ENCODE measurements at places on chromosomes 12 and 14.
A peak's percentile ranks its signal among the peaks of the same experiment; 100 is the strongest.

GRCh38 chr12:65248656-65249633, 29.5 kb upstream of the MSRB3 start:
- DNase-seq: no peak

DNA sequence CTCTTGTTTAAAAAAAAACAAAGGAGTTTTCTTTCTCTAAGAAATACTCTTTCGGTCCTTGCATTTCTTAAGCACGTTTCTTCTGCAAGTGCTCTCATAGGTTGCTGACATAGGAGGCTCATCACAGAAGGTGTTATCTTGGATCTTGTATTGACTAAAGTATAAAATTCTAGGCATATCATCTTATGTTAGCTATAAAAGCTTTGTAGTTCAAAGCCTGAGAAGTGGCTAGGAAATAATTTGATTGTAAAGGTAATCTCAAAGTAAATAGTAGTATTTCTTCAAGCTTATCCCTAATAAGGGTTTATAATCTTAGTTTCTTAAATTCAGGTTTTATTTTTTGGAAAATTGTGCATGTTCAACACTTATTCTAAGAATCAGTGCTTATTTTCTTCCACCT, 778.9 kb downstream of the TMTC2 start:
- no peak for DNase-seq

- no peak for DNase-seq
These were observed 35.1 kb downstream of the ATF7IP start for GRCh38 chr12:14400599-14400998.

- peak; percentile 33 for DNase-seq
These were observed 22.7 kb upstream of the LTA4H start for GRCh38 chr12:96057986-96058553.

DNA sequence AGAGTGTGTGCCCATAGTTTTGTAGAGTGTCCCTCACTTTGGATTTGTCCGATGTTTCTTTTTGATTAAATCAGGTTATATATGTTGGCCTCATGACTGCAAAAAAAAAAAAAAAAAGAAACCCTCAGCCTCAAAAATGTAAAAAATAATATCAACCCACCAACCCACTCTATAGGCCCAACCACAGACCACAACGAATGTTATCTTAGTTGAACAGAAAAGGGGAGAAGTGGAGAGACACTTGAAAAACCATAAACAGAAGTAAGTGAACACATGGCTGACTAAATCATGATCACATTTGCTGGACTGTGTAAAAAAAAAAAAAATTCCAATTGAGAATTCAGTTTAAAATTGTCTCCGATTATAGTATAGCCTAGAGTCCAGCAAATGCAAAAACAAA, 45.5 kb upstream of the ST8SIA1 start:
- DNase-seq: no peak

DNA sequence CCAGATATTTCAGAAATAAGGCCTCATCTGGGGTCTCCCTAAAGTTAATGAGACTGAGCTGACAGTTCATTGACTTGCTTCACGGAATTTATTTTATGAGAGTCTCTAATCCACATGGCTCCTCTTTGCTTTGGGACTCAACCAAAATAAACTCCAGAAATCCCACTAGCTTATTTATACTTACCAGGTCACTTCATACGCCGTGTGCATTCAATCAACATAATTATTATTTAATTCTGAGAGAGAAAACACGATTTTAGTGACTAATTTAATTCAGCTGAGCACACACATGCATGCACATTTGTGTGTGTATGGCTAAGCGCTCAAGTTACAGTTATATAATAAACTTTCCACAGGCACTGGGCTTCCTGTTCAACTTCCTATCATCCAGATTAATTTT, 333.4 kb upstream of the CCDC196 start:
- no peak for DNase-seq

- no peak for DNase-seq
These were observed 27.4 kb downstream of the FAM177A1 start for GRCh38 chr14:35073486-35073885.

DNA sequence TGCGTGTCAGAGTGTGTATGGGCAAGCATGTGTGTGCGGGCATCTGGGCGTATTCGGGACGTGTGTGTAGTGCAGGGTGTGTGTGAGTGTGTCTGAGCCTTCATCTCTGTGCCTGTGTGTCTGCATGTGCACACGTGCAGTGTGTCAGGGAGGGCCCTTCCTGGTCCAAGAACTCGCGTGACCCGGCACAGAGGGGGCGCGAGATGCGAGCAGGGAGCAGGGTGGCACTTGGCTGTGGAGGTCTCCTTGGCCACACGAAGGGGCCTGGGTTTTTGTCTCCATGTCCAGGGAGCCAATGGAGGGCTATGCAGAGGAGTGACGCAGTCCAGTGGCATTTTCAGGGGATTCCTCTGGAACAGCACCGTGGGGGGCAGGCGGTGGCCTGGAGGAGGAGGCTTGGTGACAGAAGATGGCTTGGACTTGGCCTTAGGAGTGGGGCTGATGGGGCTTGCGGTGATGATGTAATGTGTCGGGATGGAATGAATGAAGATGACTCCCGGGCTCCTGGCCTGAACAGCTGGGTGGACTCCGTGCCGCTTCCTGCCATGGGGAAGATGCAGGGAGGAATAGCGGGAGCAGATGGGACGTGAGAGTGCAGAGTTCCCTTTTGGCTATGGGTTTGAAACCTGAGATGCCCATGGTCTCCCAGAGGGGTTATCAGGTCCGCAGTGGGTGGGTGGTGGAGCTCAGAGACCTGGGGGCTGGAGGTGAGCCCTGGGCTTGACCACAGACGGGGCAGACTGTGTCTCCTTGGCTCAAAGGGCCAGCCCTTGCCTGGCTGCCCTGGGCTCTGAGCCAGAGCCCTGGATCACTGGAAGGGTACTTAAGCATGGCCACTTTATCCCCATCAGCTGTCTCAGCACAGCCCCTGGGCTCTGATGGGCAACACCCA, 208.3 kb downstream of the PHETA1 start:
- DNase-seq: no peak

- peak; percentile 51 for DNase-seq
These were observed 1.0 kb downstream of the HIP1R start for GRCh38 chr12:122836027-122836921.

- DNase-seq: peak; percentile 16
These were observed 1.1 kb downstream of the CNIH1 start for GRCh38 chr14:54440037-54440436.

DNA sequence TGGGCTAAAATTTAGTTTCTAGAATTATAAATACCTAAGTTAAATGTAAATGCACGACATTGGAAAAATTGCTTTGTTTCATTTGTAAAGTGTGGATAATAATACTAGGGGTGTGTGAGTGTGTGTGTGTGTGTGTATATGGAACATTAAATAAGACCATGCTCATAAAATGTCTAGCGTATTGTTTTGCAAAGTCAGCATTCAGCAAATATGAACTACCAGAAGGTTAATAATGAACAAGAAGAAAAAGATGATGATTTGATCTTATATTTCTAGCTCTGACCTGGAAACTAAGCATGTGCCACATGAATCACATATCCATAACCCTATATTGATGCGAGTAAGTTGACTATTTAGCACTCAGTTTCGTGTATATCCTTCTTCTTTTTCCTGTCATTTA, 44.9 kb upstream of the MDGA2 start:
- no peak for DNase-seq

DNA sequence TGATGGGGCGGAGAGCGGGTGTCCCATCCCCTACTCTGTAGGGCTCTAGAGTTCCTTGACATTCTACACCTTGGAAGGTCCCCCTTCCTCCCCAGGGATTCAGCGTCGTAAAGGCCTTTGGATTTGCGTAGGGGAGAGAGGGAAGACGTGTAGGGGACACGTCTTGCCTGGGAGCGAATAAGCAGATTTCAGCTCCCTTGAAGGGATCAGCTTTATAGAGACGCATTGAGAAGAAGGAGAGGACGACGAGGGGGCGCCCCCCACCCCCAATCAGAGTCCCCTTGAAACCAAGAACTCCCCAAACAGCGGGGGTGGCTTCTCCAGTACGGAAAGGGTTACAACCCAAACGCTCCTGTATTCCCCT, 324 bp downstream of the CALCOCO1 start:
- DNase-seq: no peak

DNA sequence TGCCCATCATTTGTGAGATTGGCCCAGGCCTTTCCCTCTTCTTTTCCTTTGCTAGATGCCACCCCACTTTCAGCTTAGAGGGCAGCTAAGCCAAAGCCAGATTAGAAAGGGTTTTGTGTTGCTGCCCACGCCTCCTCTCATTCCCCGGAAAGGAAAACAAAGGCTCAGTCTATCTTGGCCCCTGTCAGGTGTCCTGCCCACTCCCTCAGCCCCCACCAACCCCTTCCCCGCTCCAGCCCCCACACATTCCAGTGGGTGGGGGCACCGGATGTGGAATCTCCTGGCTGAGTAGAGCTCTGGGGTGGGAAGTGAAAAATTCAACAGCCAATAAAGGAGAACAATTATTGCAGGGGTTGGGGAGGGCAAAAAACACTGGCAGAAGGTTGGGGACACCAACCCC, 2.2 kb downstream of the BLOC1S1 start:
- no peak for DNase-seq

GRCh38 chr14:53247596-53248370, 94.7 kb upstream of the DDHD1 start:
- no peak for DNase-seq

- no peak for DNase-seq
These were observed 47.5 kb downstream of the IFT81 start for GRCh38 chr12:110171636-110172035.

DNA sequence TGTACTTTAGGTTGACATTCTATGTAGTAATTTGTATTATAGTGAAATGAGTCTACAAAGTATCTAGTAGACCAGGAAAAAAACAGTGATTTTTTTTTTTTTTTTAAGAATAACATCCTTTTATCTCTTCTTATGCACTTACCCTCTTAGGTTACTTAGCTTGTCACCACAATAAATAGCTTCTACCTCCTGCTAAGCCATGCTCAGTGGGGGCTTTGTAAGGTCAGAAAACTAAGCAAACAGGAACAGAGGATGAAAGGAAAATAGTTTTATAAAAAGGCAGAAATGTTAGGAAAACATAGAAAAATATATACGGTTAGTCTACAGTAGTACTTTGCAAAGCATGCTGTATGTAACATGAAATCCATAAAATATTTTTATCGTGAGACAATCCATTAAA, 385.3 kb upstream of the ATXN7L3B start:
- DNase-seq: no peak

DNA sequence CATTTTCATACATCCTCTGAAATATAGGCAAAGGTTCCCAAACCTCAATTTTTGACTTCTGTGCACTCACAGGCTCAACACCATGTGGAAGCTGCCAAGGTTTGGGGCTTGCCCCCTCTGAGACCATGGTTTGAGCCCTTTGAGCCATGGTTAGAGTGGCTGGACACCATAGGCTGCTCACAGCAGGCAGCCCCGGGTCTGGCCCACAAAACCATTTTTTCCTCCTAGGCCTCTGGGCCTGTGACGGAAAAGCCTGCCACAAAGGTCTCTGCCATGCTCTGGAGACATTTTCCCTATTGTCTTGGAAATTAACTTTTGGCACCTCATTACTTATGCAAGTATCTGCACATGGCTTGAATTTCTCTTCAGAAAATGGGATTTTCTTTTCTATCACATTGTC, 1113.2 kb upstream of the ATXN7L3B start:
- DNase-seq: no peak

All from inflammatory macrophage treated with lipopolysaccharide for 4 hours (primary cell).